ENCODE measurements at places on chromosomes 2 and 18.
A peak's percentile ranks its signal among the peaks of the same experiment; 100 is the strongest.

DNA sequence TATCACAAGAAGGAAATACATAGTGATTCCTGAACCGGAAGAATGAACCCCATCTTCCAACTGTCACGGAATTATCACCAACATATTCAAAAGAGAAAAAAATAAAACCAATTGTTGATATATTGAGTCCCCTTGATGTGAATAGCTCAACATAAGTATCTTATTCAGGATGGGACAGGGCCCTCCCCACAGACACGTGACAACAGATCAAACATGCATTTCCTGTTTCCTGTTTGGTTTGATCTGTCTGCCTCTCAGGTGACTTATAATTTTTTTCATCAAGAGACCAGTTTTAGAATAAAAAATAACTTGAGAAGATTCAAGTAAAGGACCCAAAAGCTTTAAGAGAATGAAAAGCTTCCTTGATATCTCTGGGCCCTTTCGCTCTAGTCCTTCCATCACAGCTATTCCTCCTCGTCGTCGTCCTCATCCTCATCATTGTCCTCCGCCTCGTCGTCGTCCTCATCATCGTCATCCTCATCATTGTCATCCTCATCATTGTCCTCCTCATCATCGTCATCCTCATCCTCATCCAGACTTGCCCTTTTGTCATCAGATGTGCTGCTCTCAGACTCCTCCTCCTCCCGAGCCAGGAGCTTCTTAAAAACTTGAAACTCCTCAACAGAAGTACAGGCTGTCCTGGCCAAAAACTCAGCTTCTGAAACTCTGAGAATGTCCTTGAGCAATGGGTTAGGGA lies 6.3 kb downstream of the MTERF4 start:
- H3K27ac ChIP-seq, result no peak overlapping the region
- H3K4me1 ChIP-seq, result peaks cover 4% of the 10 kb centered on the region
- H3K27me3 ChIP-seq, result no peaks in the 10 kb centered on the region
- H3K4me3 ChIP-seq, result no peak overlapping the region
- peaks cover 3% of the 10 kb centered on the region for H3K36me3 ChIP-seq
- no peak for DNase-seq

- no peak overlapping the region for H3K4me3 ChIP-seq
- no peaks in the 10 kb centered on the region for H3K36me3 ChIP-seq
- H3K27me3 ChIP-seq, result no peaks in the 10 kb centered on the region
- H3K27ac ChIP-seq, result no peak overlapping the region
Measured at GRCh38 chr2:27584597-27584996, 1.8 kb downstream of the ZNF512 start.

DNA sequence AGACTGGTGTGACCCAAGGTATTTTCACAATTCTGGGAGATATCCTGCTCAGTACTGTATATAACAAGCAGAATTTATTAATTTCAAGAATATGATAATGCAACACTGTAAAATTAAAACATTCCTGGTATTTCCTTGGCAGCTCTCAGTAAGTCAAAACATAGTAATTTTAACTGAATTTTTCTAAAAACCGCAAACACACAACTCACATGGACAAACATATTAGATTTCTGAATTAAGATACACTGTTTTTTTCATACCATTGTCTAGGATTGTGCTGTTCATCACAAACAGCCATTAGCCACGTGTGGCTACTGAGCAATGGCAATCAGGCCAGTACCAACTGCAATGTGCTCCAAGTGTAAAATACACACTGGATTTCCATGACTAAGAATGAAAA lies 29.6 kb downstream of the LPIN2 start:
- no peak overlapping the region for H3K4me3 ChIP-seq
- peaks cover 45% of the 10 kb centered on the region for H3K4me1 ChIP-seq
- peak overlapping the region; percentile 86 for H3K27ac ChIP-seq
- DNase-seq, result no peak

DNA sequence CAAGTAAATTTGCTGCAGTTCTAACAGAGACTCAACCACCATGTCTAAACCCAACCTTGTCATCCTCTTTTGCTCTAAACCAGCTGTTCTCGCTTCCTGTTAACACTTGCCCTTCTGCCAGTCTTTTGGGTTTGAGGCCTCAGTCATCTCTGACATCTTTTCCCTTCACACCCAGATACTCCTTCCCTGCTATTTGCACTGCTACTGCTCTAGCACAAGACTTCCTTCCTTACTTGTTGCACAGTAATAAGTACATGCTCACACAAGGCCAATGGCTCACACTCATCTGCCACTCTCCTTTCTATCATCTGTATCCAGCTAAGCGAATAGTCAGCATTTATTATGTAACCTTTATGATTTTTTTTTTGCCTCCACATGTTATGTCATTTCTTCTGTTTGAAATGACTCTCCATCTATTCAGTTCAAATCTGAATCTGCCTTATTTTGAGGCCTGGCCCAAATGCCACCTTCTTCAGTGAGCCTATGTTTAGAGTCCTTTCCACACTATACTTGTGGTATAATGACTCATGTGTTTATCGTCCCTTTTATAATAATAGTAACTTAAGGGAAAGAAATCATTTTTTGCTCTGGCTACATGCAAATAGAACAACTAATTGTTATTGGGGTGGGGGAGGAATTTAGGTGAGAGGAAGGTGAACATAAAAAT lies 22.5 kb upstream of the CDKL4 start:
- no peak overlapping the region for H3K4me3 ChIP-seq
- H3K27me3 ChIP-seq, result no peaks in the 10 kb centered on the region
- H3K4me1 ChIP-seq, result no peaks in the 10 kb centered on the region
- peaks cover 37% of the 10 kb centered on the region for H3K36me3 ChIP-seq
- DNase-seq, result no peak

DNA sequence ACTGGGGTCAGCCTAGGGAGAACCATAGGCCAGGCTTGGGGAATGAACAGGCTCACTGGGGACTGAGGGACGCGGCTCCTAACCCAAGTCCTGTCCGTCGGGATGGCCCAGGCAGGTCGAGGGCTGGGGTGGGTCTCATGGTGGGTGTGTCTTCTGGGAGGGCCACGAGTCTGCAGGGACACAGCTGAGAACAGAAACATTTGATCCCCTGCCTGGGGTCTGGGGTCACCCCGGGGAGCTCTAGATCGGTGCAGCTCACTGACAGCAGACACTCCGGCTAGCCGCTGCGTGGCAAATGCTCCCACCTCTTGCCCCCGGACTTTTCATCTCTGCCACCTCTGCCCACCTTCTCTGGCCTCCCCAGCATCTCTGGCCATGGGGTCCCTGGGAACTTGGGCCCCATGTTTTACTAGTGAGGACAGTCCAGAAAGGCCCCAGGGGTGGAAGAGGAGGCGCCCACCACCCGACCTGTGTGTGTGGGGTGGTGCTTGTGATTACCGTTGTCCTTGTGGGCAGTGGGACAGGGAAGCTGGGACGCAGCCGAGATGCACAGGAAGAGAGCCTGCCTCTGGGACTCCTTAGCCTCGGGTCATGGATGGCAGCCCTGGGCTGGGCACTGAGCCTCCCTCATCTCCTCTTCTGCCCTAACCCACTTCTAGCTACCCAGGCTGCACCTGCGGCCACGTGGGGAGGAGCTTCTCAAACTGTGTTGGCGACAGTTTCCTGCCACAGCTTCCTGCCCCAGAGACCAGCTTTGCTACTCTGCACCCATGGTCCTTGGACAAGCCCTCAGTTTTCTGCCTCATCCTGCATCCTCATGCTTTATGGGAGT lies 4.9 kb downstream of the ZAP70 start:
- H3K27ac ChIP-seq, result no peak overlapping the region
- no peak for DNase-seq
- no peaks in the 10 kb centered on the region for H3K36me3 ChIP-seq
- no peak overlapping the region for H3K4me3 ChIP-seq

DNA sequence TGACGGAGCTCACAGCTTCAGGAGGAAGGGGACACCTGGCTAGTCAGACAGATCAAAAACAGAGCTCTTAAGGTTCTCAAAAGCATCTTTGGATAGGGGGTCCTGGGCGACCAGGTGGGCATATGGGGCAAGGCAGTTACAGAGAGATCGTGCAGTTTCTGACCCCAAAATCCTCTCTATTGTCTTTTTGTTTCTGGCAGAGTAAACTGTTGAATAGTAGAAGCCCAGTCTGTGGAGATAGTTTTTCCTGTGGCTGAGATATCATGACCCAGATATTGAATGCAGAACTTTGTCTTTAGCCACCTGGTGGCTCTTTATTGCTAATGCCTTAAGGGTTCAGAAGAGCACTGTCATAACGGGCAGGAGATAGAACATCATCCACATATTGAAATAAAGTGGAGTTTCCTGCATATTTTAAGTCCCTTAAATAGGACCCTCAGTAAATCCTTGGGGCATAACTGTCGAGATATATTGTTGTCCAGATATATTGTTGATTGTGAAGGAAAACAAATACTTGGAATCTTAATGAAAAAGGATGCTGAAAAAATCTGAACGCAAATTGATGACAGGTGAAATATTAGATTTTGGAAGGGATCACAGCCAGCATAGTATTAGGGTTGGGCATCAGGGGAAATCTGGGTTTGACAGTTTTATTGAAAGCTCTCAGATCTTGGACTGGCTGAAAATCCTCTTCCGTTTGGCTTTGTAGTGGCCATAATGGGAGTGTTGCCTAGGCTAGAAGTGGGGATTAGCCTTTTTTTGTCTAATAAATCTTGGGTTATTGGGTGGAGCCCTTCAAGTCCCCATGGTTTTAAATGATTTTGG lies 14.1 kb upstream of the ZDBF2 start:
- no peaks in the 10 kb centered on the region for H3K36me3 ChIP-seq
- H3K27me3 ChIP-seq, result peaks cover 96% of the 10 kb centered on the region
- H3K4me3 ChIP-seq, result no peak overlapping the region
- DNase-seq, result peak; percentile 15

DNA sequence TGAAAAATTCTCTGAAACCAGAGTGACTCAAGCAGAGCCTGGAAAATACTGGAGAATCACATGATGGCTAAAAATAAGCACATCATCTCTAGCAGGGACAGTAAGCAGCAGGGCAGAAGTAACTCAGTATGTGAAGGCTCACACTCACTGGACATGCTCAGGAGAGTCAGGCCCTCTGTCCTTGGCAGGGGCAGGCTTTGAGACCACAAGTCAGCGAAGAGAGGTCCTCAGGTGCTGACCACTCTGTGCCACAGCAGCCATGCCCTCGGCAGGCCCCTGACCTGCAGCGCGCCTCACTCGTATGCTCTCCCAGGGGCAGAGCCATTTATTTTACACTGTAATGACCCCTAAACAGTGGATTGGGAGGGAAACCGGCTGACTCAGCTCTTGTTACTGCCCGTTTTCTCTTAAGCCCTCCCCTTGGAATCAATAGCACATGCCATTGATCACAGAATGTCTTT lies 76.8 kb downstream of the MAPRE2 start:
- no peaks in the 10 kb centered on the region for H3K36me3 ChIP-seq
- peaks cover 23% of the 10 kb centered on the region for H3K4me1 ChIP-seq
- peak overlapping the region; percentile 83 for H3K27ac ChIP-seq
- no peaks in the 10 kb centered on the region for H3K27me3 ChIP-seq

GRCh38 chr18:23113576-23113975 lies 21.7 kb upstream of the CABLES1 start:
- no peaks in the 10 kb centered on the region for H3K27me3 ChIP-seq
- no peaks in the 10 kb centered on the region for H3K36me3 ChIP-seq

DNA sequence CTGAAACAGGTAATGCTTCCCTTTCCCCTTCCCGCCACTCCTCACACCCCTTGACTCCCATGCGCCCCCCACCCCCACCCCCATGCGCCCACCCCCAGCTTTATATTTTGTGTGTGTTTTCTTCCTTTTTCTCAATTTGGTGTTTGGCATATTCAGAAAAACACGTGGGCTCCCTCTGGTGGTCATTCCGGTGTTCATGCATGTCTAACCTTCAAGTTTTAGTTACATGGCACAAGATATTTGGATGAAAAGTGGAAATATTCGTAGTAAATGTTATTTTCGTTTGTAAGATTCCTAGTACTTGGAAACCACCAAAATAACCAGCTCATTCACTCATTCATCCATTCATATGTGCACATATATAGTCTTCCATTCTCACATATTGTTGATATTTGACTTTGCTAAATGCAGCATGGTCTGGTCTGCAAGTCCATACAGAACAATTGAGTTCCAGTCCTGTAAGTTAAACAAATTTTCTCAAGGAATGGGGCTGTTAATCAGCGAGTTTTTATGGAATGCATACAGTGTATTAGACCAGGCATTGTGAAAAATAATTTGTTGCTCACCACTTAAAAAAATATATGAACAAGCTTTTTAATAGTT lies 143.6 kb upstream of the MAP3K20 start:
- no peaks in the 10 kb centered on the region for H3K36me3 ChIP-seq
- no peaks in the 10 kb centered on the region for H3K4me1 ChIP-seq
- no peak overlapping the region for H3K4me3 ChIP-seq

- H3K4me3 ChIP-seq, result no peak overlapping the region
- no peak overlapping the region for H3K27ac ChIP-seq
- H3K36me3 ChIP-seq, result no peaks in the 10 kb centered on the region
- DNase-seq, result no peak
- H3K27me3 ChIP-seq, result no peaks in the 10 kb centered on the region
Measured at GRCh38 chr2:230592775-230593174, 119.9 kb upstream of the CAB39 start.

GRCh38 chr2:84338069-84338468 lies 121.0 kb downstream of the SUCLG1 start:
- no peak overlapping the region for H3K27ac ChIP-seq
- DNase-seq, result no peak
- H3K36me3 ChIP-seq, result no peaks in the 10 kb centered on the region
- H3K4me3 ChIP-seq, result no peak overlapping the region
- no peaks in the 10 kb centered on the region for H3K27me3 ChIP-seq

DNA sequence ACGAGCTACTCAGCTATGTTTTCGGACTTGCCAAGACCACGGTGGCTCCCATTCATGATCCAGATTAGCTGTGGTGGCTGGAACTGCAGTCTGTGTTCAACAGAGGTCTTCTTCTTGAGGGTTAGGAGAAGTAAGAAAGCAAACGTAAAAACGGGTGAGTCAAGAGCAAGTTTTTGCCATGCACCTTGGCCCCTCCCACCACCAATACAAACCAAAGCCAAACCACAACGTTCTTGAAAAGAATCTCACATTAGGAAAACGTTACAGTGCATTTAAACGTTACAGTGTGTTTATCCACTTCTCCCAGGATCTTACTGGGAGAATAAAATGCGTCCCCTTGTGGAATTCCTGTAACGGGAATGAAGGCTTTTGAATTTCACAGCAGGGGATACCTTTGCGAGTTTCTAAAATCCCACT lies 725 bp downstream of the FBXO48 start:
- peak overlapping the region; percentile 86 for H3K27ac ChIP-seq
- DNase-seq, result no peak
- no peaks in the 10 kb centered on the region for H3K36me3 ChIP-seq
- H3K27me3 ChIP-seq, result no peaks in the 10 kb centered on the region
- H3K4me1 ChIP-seq, result no peaks in the 10 kb centered on the region

DNA sequence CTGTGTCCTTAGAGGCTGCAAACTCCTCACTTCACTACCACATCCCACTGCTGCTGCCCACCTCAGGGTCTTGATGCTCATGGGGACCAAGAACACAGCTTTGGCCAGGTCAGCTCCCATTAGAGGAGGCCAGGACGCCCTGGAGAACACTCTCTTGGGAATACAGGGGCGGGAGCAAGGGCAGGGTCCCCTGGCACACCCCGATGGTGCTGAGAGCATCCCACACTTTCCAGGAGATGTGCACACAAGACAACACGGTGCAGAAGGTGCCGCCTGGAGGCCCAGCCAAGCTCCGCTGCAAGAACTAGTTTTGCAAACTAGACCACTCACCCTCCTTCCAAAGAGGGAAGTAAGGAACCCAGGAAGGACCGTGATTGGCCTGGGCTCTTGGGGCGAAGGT lies 304.4 kb upstream of the SALL3 start:
- DNase-seq, result no peak
- H3K36me3 ChIP-seq, result no peaks in the 10 kb centered on the region
- no peak overlapping the region for H3K27ac ChIP-seq
- no peak overlapping the region for H3K4me3 ChIP-seq

- no peak overlapping the region for H3K4me3 ChIP-seq
- no peaks in the 10 kb centered on the region for H3K27me3 ChIP-seq
- no peaks in the 10 kb centered on the region for H3K4me1 ChIP-seq
- H3K27ac ChIP-seq, result no peak overlapping the region
Measured at GRCh38 chr2:202046572-202046971, 12.9 kb downstream of the FZD7 start.

Data from tibial nerve (tissue), 4 donors.